Effector memory CD4-positive, alpha-beta T cell (primary cell): ENCODE measurements at places on chromosomes 1 and 21.

GRCh38 chr1:66402194-66402593, 131.8 kb upstream of the SGIP1 start:
- no peak for DNase-seq

DNA sequence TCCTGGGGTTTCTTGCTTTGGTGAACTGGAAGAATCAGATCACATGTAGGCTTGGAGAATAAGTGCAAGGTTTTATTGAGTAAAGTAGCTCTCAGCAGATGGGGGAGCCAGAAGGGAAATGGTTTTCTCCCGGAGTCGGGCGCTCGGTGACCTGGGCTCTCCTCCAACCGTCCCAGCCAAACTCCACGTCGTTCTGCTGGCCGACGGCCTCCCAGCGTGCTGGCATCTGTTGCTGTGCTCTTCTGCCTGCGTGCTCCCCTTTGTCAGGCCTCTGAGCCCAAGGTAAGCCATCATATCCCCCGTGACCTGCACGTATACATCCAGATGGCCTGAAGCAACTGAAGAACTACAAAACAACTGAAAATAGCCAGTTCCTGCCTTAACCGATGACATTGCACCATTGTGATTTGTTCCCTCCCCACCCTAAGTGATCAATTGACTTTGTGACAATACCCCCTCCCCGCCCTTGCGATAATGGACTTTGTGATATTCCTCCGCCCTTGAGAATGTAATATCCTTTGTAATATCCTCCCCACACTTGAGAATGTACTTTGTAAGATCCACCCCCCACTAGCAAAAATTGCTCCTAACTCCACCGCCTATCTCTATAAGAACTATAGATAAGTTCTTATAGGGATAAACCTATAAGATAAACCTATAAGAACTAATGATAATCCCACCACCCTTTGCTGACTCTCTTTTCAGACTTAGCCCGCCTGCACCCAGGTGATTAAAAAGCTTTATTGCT, 88.3 kb downstream of the SMYD3 start:
- DNase-seq: no peak

DNA sequence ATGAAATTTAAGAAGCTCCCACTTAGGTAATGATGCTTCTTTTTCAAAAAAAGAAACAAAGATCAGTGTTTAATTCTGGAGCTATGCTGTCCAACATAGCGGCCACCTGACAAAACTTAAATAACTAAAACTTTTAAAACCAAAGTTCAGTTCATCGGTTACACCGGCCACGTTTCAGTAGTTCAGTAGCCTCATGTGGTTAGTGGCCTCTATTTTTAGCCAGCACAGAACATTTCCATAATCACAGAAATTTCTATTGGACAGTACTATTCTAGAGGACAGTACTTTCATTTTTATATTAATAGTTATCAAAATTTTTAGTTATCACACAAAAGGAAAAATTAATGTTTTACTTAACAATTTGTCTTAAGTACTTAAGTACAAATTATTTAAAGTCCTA, 141.0 kb downstream of the USP25 start:
- DNase-seq: no peak

GRCh38 chr21:34630536-34631143, 15.7 kb upstream of the RCAN1 start:
- no peak for DNase-seq

DNA sequence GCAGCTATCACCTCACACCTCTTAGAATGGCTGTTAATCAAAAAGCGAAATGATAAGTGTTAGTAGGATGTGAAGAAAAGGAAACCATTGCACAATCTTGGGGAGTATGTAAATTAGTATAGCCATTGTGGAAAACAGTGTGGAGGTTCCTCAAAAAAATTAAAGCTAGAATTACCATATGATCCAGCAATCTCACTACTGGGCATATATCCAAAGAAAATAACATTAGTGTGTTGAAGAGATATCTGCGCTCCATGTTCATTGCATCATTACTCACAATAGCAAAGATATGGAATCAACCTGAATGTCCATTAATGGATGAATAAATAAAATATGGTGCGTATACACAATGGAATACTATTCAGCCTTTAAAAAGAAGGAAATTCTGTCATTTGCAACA, 68.9 kb downstream of the SNRPE start:
- DNase-seq: no peak

DNA sequence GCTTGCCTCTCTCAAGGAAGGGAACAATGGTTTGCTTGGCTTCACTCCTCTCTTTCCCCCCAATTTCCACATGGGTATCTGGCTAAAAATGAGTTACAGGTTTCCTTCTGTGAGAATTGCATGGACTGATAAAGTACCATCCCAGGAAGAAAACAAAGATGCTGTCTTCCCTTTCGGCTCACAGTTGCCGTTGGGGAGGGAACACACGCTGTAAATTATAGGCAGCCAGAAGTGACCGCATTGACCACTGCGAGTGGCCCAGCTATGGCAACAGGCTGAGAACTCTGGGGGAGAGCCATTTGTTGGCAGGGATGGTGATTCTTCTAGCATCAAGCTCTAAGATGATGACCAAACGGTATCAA, 2.9 kb downstream of the RUNX1 start:
- DNase-seq: no peak

DNA sequence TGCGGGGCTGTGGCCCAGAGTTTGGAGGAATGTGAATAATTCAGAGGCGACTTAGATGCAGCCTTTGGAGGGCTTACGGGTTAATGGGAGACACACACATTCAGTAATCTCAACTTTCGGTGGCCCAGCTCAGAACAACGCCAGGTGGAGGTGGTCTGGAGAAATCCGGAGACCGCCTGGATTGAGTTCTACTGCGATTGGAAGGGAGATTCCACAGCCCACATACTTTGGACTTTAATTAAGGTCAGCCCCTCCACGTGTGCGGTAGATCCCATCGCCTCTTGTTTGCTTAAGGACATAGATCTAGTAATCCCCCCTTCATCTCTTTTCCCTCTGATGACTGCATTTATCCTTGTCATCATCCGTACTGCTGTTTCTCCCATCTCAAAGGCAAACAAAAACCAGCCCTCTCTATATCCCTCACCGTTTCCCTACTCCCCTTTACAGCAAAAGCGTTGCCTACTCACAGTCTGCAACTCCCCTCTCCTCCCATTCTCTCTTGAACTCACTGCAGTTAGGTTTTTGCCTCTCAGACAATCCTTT, 720 bp upstream of the BSDC1 start:
- DNase-seq: no peak

DNA sequence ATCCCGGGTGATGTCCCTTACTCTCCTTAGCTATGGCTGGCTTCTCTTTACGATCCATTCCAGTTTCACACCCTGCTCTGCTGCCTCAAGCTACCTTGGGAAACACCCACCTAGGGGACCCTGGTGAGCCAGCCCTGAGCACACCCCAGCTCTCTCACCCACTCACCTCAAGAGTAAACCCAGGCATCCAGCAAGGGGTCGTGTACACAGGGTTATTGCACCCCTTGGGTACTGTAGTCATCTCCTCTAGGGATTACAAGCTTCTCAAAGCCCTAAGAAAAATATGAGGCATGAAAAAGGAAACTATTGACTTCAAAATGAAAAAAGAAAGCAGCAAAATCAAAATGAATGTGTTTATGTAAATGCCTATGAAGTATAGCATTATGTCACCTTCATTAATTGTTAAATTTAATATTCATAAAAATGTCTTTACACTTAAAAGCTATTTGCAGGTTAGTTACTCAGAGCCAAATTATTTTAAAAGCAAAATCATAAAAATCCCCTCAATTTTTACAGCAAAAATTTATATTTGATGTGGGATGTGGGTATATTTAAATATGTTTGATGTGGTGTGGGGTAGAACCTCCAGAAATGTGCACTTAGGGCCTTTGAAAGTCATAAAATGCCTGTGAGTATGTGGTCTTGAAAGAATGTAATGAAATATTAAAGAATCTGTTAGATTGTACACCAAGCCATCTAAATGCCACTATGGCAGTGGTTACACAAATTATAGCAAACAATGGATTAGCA, 190.3 kb downstream of the C1orf94 start:
- DNase-seq: no peak

GRCh38 chr1:90133133-90133532, 138.2 kb downstream of the ZNF326 start:
- no peak for DNase-seq

DNA sequence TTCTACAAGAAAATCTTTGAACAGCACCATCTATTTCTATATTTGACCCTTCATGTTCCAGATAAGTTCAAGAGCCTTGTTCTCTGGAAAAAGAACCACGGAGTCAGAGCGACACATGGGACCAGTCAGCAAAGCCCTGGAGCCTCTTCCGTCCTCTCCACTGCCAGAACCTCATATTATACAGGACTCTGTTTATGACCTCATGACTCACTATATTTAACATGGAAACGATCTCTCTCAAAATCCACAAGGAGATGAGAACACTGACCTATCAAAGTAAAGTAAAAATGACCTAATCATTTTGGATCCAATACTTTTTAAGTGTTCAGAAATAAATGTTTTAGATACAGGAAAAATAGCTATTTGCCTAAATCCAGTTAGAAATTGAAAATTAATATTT, 124.6 kb upstream of the KRTAP19-8 start:
- DNase-seq: no peak

- DNase-seq: no peak
Observed at GRCh38 chr1:234186037-234186688, 187.1 kb upstream of the COA6 start.

DNA sequence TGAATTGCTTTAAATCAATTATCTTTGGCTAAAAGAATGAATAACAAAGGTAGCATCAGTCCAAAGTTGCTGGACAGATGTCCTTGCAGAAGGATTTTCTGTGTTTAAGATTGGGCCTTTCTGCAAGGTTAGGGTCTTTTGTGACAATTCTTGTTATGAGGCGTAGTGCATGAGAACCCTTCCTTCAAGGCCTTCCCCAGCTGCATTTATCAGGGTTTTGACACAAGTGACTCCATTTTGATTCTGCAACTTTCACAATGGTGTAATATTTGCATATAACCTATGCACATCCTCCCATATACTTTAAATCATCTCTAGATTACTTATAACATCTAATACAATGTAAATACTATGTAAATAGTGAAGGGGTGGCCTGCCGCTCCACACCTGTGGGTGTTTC, 1.1 kb upstream of the SETD4 start:
- no peak for DNase-seq

- DNase-seq: no peak
Observed at GRCh38 chr1:179745131-179745611, 2.1 kb downstream of the FAM163A start.

DNA sequence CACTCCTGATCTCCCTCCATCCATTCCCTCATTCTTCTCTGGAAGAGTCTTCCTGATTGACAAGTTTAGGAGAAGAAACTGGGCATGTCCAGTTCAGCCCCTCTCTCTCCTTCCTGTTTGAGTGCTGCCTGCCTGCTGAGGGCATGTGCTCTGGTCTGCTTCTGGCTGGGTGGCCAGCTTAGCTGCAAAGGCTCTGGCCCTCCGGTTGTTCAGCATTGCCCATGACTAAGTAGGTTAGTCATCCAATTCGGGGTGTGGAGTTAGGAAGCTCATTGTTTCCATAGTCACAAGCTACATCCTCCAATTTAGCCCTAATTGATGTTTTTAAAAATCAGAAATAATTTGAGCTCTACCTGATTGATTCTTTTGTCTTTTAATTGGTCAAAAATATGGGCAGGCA, 25.6 kb upstream of the PLA2G2E start:
- DNase-seq: no peak

DNA sequence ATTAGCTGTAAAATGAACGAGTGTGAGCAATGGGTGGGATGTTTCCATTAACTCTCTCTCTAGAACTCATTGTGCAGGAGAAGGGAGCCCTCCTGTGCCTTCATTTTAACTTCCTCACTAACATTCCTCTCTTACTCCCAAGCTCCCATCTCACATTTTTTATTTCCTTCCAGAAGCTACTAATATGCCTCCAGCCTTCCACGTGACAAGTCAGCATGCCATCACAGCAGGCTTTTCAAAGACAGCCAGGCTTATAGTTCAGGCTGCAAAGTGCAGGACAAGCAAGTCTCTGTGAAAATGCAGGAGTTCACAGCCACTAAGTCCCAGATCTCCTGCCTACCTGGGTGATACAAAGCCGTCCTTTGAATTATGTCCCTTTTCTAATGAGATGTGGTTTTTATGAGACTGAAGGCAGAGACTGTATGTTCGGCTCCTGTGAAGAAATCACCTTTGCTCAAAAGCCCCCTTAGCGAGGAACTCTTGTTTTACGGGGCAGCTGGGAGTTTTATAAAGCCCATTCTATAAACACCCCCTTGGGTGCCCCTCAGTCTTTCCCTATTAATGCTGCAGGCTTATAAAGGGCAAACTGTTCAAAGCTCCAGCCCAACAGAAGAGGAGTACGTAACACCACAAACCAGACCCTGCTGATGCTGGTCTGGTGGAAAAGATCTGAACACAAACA, 14.8 kb upstream of the ANGPTL7 start:
- no peak for DNase-seq

GRCh38 chr1:53330819-53331218, 2.9 kb upstream of the LRP8 start:
- no peak for DNase-seq

DNA sequence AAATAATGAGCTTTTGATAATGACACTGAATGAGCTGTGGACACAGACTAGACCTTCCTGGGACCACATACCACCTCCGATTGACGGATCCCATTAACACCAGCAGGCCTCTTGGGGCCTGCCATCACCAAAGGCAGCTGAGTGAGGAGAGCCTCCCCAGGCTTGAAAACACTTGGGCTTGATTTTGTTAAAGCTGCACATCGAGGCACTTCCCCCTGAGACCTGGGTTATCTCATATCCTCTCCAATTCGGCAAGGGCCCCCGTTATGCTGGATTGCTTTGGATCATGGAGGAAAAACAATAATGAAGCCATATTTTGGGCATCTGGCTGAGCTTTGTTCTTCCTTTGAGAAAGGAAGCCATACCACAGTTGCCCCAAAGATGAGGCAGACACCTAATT, 143.0 kb downstream of the AJAP1 start:
- no peak for DNase-seq

DNA sequence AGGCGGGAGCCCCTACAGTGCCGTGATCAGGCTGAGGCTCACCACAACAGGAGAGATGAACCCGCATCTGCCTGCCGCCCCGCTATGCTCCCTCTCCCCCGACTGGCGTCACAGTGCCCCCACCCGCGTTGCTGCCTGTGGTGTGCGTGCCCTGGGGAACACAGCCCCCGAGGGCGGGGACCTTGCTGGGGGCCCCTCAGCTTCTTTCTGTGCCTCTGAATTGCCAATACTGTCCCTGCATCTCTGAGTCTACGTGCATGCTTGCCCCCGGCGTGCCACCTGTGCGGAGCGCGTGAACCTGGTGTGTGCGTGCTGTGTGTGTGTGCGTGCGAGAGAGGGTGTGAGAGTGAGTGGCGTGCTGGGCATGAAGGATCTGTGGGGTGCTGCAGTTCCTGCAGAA, 10.3 kb downstream of the PARS2 start:
- no peak for DNase-seq

DNA sequence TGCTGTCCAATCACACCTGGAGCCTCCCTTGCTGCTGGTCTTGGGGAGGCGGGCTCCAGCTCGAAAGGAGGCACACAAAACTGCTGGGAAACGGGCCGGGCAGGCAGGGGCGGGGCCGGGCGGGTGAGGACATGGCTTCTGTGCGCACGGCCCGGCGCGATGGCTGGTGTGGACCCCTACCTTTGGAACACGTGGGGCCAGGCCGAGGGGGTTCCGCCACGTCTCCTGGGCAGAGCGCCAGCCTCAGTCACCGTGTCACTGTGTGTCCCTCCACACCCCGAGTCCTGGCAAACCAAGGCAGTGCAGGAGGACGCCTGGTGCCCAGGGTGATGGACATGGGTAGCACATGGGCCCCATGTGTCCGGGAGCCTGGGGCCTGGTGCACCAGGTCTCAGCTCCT, 42.0 kb upstream of the ADARB1 start:
- no peak for DNase-seq
